Left hindlimb (tissue), 1 donor: ENCODE measurements at places on chromosomes 2 and 18.

- DNase-seq, result no peak
These were observed 96.7 kb upstream of the IL1R2 start for GRCh38 chr2:101895039-101895438.

DNA sequence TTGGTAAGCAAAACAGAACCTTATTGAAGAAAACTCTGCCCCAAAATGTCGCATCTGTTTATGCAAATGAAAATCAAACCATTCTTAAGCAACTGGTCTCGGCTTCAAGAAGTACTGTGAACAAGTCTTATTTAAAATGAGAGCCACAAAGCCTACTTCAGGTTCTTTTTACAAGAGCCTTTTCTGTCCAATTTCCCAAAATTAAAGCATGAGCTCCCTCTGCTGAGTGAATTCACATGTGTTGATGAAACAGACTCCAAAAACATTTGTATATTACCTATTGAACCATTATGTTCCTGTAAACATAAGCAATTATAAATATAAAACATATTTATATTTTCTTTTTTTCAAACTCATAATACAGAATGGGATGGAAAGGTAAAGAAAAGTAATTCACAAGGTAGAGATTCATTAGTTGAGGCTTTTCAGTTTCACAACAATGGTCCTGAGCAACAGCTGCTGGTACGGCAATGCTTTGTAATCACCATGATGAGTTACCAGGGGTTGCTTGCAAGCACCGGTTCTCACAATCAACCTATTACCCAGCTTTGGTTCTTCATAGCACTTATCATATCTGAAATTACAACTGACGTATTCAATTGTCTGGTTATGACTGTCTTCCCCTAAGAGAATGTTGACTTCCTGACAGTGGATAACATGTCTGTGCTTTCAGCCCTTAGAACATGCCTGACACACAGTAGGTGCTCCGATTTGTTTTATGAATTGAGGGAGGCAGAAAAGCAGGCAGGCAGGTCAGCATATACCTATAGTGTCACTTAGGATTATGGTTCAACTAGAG lies 108.4 kb upstream of the BZW1 start:
- DNase-seq, result no peak

DNA sequence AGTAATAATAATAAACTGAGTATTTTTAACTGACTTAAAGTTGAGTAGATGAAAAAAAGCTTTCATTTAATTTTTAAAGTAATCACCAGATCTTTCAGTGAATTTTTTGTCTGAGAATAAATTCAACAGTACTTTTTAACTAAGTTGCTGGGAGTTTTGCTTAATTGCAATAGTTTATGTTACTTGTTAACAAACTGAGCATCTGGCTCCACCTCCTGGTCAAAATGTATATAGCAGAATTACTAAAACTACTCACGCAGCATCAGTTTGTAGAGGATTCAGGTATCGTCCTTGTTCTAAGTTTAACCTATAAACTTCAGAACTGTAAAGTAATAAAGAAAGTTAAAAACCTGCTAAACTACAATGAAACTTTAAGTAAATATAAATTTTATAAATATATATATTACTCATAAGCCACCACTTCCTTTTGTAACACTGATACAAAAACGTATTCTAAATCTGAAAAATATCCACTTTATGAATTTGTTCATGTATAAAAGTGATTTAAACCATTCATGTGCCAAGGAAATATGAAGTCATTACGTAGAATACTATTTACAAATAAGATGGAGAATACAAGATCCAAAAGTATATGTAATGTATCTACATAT lies 21.3 kb downstream of the NOL10 start:
- DNase-seq, result no peak

DNA sequence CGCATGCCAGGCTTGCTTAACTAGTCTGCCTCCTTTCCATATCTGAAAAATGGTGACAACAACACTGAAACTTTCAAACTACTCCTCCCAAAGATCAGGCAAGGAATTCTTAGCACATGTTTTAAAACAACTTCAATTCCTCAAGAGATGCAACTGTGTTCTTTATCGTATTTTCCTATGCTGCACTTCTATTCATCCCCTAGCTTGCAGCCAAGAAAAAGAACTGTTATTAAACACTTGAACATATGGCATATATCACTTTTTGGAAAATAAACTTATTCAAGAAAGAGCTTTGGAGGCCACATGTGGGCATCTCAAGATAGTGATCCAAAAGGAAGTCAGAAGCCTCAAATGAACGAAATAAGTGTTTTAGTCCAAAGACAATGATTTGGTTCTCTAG lies 75.6 kb upstream of the STAM2 start:
- no peak for DNase-seq

GRCh38 chr2:240812301-240812680 lies 7.7 kb downstream of the KIF1A start:
- DNase-seq, result no peak

GRCh38 chr2:226581004-226581403 lies 218.6 kb downstream of the IRS1 start:
- no peak for DNase-seq

- no peak for DNase-seq
These were observed 136.1 kb upstream of the TTC39C start for GRCh38 chr18:23878336-23878900.

DNA sequence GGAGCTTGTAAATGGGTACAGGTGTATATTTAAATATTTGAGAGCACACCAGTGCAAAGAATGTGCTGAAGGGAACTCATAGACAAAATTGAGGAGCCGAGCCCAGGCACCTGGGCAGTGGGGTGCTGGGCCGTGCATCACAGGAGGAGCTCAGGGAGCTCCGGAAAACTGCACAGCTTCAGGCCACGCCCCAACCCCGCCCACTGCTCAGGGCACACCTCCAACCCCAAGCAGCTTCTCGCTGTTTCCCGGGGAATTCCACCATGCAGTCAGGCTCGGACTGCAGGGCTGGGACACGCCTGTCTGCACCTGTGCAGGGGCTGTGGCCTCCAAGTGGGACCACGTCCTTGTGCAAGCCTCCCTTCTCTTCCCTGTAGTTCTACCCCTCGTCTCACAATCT lies 243.0 kb downstream of the HDAC4 start:
- DNase-seq, result peak; percentile 42

DNA sequence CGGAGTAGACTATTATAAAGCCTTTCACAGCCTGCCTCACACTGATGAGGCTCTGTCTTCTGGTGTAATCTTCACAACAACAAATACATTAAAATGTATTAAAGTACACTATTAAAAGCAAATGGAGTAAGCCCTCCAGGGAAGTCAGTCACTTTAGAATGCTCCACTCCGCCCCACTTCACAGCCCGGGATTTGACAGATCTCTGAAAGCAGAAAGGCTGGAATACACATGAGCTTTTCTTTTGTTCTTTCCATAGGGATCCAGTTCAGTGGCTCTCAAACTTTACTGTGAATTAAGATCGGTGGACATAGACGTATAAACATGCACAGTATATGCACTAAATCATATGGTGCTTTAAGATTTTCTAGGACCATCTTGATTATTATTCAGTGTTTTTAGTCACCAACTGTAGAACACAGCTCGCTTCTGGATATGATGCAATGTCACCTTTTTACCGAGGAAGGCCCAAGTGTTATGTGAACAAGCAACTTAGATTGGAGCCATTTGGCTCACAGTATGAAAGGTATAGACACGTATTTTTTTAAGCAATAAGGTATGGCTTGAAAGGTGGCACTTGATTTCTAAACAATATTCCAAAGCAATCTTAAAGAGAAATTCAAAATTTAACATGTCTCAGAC lies 151.1 kb downstream of the PRKCE start:
- no peak for DNase-seq

DNA sequence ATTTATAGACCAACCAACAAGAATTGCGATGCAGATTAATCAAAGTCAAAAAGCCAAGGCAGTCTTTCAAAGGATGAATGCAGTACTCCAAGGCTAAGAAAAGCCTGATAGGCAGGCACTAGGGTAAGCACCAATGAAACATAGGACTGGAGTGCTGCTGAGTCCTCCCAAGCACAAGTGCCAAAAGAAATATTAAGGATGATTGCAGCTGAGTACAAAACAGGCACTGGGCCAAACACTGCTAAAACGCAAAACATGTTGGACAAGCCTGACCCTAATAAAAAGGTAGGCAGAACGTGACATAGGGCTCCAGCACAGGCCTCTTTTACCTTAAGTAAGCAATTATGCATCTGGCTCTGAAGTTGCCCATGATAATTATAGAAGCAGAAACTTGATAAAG lies 160.1 kb upstream of the LRP1B start:
- DNase-seq, result no peak

DNA sequence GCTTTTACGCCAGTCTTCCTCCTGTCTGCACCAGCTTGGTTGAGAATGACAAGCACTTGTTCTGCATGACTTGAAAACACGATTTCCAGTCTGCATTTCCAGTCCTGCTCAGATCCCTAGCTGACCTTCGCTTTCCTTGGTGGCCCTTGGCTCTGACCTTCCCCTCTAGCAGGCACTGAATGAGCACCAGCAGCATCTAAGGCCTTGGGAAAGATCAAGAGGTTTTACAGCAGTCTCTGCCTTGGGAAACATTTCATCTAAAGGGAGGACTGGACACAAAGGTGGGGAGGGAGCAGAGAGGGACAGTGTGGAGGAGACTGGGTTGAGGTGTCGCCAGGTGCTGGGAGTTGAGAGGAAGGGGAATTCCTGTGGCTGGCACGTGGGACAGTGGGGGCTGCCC lies 30.5 kb downstream of the NTSR2 start:
- DNase-seq, result no peak

- DNase-seq, result no peak
These were observed 171.8 kb upstream of the KLF7 start for GRCh38 chr2:207337234-207338219.

DNA sequence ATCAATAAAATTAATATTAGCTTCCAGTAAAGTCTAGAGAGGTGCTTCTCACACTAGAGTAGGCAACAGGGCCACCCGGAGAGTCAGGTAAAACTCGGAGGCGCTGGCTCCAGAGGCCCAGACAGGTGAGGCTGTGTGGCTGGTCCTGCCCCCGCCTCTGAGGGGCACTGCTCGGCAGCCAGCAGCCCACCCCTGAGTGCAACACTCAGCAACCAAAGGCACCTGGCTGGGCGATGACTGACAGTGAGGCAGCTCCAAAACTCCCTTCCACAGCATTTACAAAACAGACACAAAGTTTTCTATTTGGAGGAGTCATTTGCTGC lies 138.8 kb upstream of the ID2 start:
- DNase-seq, result no peak

DNA sequence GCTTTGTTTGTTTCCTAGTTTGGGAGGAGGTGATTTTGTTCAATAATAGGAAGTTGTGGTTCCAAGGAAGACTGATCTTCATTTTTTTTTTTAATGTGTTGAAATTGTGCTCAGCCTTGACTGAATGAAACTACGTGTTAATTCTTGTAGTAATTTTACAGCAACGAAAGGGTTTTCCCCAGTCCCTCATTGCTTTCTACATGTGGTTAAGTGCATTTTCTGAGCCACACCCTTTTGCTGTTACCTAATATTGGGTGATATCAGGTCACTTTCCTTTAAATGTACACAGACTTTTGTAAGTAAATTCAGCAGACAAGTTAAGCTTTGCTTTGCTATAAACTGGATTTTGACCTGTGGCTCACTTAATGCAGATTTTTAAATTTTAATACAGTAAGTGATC lies 73.6 kb downstream of the OTX1 start:
- no peak for DNase-seq

DNA sequence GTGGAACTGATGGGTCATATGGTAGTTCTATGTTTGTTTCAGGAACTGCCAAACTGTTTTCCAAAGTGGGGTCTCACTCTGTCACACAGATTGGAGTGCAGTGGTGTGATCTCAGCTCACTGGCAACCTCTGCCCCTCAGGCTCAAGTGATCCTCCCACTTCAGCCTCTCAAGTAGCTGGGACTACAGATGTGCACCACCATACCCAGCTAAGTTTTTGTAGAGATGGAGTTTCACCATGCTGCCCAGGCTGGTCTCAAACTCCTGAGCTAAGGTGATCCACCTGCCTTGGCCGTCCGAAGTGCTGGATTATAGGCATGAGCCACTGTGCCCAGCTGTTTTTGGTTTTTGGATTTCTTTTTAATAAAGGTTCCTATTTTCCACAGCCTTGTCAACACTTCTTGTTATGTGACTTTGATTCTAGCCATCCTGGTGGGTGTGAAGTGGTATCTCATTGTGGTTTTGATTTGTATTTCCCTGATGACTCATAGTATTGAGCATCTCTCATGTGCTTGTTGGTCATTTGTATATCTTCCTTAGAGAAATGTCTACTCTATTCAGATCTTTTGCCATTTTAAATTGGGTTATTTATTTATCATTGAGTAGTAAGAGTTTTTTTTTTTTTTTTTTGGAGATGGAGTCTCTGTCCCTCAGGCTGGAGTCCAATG lies 22.8 kb downstream of the NPC1 start:
- no peak for DNase-seq

- DNase-seq, result no peak
These were observed 590 bp downstream of the IFIH1 start for GRCh38 chr2:162317861-162318327.

GRCh38 chr2:218722419-218722818 lies 11.8 kb downstream of the TTLL4 start:
- DNase-seq, result no peak

DNA sequence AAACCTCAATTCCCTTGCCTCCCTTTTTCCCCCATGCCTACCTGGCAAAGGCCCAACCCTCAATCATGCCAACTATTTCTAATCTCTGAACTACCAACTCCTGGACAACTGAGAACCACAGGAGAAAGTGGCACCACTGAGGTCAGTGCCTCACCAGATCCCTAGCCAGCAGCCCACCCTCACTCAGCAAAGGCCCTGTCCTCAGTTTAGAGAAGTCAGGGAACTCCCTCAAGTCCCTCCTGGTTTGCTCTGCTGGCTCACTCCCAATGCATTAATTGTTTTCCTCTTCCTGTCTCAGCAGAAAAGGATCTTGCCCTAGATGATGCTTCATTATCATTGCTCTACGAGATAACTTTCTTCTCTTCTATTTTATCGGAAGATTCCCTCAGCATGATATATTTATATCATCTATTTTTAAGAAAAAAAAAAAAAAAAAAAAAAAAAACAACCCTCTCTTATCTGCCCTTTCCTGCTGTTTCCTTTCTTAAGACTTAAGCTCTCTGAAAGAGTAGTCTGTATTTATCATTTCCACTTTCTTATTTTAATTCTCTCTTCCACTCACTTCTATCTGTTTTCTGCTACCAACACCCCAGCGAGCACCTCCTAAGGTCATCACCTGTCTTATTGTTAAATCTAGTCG lies 22.7 kb upstream of the ZBTB14 start:
- DNase-seq, result no peak

DNA sequence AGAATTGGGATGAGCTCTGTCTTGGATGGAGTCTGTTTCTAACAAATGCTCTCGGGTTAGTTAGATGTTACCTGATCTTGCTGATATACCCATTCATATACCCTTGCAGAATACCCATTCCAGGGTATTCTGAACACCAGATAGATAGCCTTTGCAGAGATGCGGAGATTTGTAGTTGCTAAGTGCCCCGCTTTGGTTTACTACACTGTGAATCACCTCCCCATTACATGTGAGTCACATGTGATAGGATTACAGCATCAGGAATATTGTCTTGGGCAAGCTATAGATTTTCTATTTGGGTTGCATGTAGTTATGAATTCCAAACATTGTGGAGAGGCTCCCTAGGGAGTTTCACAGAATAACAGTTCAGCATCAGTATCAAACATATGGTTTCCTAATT lies 3.8 kb downstream of the VSNL1 start:
- DNase-seq, result no peak
